ENCODE measurements at places on chromosomes 5 and 9.

DNA sequence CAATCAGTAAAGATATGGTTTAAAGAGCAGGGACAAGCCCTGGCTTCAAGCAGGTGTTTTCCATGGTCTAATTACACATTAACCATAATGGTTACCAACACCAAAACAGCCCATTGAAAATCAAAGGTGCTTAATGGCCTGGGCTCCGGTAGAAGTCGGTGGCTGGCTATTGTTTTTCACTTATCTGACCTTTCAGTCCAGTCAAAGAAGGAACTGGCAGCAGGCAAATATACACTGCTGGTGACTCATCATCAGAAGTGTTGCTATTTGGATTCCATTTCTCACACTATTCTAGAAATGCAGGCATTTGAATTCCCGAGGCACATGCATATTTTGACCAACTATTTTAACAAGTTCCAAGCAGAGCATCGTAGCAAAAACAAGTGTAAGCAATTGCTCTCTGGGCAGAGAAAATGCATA is 26.3 kb upstream of the GABRP start:
- DNase-seq, result no peak

GRCh38 chr9:108479989-108480652 is 375.7 kb downstream of the ACTL7B start:
- DNase-seq, result no peak

DNA sequence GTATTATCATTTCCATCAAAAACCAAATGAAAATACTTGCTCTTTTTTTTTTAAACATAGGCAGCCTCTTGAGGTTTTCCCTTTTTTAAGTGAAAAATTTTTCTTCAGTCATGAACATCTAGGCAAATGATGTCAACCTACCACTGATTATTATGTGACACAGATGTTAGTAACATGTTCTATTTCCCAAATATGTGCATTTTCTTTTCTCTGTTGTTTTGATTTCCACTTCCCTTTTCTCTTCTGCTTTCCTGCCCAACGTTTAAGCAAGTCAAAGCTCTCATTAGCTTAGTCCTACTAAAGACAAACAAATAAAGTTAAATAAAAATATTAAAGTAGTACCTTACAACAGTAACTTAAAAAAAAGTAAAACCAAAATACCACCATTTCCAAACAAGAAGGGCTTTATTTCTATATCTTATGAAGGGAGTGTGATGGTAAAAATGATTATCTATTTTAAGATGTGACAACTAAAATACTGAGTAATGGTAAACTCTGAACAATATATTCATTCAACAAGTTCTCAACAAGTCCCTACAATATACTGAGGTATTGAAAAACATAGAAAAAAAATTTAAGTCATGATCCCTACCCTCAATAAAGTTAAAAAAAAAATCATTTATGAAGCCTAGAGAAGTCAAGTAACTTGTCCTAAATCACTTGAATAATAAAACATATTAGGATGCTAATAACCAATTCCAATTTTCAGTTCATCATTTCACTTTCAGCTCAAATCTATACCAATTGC is 9.4 kb downstream of the SLC38A9 start:
- DNase-seq, result no peak

DNA sequence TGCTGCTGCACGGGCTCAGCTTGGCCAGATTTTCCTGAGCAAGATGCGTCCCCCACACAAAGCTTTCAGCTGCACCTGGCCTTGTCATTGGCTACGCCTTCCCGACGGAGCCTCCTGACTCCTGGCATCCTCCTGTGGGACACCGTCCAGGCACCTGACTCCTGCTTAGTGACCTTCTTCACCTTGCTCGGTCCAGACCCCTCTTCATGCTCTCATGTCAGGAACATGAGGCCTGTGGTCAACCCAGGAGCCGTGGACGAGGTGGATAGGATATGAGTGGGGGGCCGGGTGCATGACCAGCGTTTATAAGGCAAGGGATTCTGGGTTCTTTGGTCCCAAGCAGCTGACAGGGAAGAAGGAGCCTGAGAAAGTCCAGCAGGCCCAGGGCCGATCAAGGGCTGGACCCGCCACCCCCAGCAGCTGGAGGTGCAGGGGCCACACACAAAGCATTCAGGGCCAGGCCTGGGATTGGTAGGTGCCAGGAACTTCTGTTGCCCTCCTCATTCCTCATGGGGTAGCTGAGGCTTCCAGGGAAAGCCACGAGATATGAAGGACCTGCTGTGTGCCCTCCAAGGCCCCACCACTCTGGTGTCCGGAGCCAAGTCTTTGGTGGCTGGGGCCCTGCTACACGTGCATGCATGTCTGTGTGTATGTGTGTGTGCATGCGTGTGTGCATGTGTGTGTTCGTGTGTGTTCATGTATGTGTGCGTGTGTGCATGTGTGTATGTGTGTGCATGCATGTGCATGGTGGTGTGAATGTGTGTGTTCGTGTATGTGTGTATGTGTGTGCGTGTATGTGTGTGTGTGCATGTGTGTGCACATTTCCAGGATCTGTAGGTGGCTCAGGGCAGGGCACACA is 34.9 kb downstream of the SLC6A3 start:
- DNase-seq, result no peak

- peak; percentile 5 for DNase-seq
Measured at GRCh38 chr5:174323878-174324281, 278.4 kb downstream of the NSG2 start.

All from anterior cingulate cortex (tissue), 58 donors.